Type B pancreatic cell (in vitro differentiated cells): ENCODE measurements at places on chromosomes 2 and 18. TPM values are rescaled to one million over a fixed set of nuclear protein-coding genes. Genes with fewer than 3 reads are reported as not detected.

- no peak for DNase-seq
- no peaks in the 10 kb centered on the region for H3K27me3 ChIP-seq
- no peaks in the 10 kb centered on the region for H3K4me1 ChIP-seq
Observed at GRCh38 chr2:60051991-60052390, 501.5 kb downstream of the BCL11A start.

- H3K36me3 ChIP-seq, result no peaks in the 10 kb centered on the region
- H3K4me1 ChIP-seq, result peaks cover 19% of the 10 kb centered on the region
- no peak overlapping the region for H3K4me3 ChIP-seq
- no peak overlapping the region for H3K27ac ChIP-seq
- no peak for DNase-seq
Observed at GRCh38 chr2:149747456-149747855, 159.9 kb upstream of the MMADHC start.

DNA sequence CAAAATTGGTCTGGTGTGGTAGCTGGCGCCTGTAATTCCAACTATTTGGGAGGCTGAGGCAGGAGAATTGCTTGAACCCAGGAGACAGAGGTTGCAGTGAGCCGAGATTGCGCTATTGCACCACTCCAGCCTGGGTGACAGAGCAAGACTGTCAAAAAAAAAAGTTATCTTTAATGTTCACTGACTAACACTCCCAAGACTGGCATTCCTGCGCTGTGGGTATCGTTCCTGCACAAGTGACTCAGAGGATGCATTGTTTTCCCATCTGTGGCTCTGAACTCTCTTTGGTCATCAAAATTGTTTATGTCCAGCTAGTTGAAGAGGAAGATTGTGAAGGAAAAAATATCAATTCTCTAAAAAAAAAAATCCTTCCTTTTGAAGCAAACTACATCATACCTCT, 539.0 kb downstream of the SOX11 start:
- peaks cover 21% of the 10 kb centered on the region for H3K4me1 ChIP-seq
- no peak overlapping the region for H3K4me3 ChIP-seq
- peaks cover 3% of the 10 kb centered on the region for H3K27me3 ChIP-seq
- no peak overlapping the region for H3K27ac ChIP-seq

- peaks cover 7% of the 10 kb centered on the region for H3K4me1 ChIP-seq
- no peak overlapping the region for H3K4me3 ChIP-seq
- H3K36me3 ChIP-seq, result no peaks in the 10 kb centered on the region
Observed at GRCh38 chr2:150028322-150028721, 440.7 kb upstream of the MMADHC start.

- H3K4me3 ChIP-seq, result no peak overlapping the region
- H3K27me3 ChIP-seq, result no peaks in the 10 kb centered on the region
- no peaks in the 10 kb centered on the region for H3K36me3 ChIP-seq
- H3K27ac ChIP-seq, result no peak overlapping the region
Observed at GRCh38 chr2:168992591-168993349, 38.4 kb downstream of the ABCB11 start.

DNA sequence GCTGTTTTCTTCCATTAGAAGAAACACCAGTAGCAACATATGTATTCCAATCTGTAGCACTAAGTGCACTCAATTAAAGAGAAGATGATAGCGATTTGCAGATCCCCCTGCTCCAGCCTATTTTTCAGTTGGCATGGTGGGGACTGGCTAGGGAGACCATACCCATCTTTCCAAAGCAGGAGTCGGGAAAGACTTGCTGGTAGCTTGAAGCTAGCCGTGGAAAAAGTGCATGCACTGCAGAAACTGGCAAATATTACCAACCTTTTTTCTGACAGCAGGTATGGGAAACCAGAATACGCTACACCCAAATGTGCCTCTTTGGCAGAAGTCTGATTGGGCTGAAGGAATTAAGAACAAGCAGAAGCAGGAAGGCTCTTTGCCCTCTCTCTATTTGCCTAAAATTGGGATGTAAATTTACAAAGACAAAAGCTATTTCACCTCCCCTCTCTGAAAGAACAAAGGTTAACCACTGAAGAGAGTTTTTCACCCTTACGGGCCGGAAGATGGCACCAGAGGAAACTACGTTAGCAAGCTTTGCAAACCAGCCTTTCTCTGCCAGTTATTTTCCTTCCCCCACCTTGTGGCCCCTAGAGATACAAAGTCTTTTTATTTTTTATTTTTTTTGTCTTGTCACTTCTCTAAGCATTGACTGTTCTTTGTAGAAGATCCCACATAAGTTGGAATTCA, 273.1 kb downstream of the DLGAP1 start:
- H3K36me3 ChIP-seq, result no peaks in the 10 kb centered on the region
- no peak overlapping the region for H3K27ac ChIP-seq
- DNase-seq, result no peak
- H3K27me3 ChIP-seq, result no peaks in the 10 kb centered on the region
- H3K4me3 ChIP-seq, result no peak overlapping the region

DNA sequence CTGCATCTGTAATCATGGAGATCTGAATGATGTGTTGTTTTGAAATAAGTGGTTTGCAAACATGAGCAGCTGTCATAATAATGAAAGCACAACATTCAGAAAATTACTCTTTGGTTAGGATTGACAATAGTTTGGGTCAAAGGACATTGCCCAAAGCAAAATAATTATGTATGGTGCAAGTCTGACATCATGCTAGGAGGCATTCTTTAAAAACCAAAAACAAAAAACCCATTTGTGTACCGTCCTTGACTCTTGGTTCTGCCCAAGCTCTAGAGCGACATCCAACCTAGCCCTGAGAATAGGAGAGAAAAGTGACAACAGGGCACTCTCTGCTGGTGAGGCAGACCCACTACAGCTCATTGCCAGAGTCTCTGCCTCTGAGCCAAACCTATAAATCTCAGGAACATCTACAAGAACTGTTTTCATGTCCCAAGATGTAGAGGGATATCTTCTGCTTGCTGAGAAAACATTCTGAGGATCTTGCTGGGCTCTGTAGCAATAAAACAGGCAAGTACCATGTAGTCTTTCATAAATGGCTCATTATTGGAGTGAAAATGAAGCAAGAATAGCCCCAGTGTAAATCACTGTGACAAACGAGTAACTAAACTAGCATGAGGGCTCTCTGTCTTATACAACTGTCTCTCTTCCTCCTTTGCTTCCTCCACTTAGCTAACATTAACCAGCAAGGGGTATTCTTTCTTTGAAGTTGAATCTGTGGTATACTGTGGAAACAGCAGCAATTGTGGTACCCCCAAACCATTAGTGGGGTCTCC, 266.8 kb upstream of the CXCR4 start:
- no peaks in the 10 kb centered on the region for H3K36me3 ChIP-seq
- no peak overlapping the region for H3K27ac ChIP-seq
- peaks cover 18% of the 10 kb centered on the region for H3K27me3 ChIP-seq
- DNase-seq, result no peak
- H3K4me3 ChIP-seq, result no peak overlapping the region

GRCh38 chr2:127208313-127208712, 11.8 kb downstream of the CYP27C1 start:
- DNase-seq, result peak; percentile 67
- H3K4me3 ChIP-seq, result no peak overlapping the region
- peaks cover 3% of the 10 kb centered on the region for H3K4me1 ChIP-seq
- no peak overlapping the region for H3K27ac ChIP-seq
- H3K36me3 ChIP-seq, result peaks cover 4% of the 10 kb centered on the region

- H3K4me1 ChIP-seq, result no peaks in the 10 kb centered on the region
- no peak overlapping the region for H3K27ac ChIP-seq
- no peak for DNase-seq
- no peaks in the 10 kb centered on the region for H3K27me3 ChIP-seq
- H3K36me3 ChIP-seq, result no peaks in the 10 kb centered on the region
Observed at GRCh38 chr2:103002954-103003353, 241.1 kb downstream of the TMEM182 start.

DNA sequence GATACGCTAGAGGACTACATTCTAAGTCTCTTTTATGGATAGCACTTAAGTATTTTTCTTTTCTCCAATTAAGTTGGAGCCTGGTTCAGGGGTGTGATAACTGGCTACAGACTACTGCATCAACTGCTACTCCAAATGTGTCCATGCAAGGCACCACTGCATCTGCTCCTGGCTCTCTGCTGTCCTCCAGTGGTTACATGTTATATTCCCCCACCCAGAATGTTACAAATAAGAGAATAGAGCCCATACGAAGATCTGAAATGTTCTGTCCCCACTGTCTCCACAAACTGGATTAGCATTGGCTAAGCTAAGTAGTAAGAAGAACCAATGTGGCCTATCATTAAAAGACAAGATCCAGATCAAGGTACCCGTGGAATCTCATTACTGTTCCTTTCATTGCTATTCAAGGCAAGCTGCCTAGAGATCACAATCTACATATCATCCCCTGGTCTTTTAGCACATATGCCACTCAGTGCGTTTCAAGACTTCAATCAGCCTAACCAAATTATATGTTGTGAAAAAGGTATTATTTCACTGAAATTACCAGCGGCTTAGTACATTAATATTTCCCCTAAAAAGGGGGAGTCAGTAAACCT, 308.3 kb upstream of the SLC8A1 start:
- no peak overlapping the region for H3K27ac ChIP-seq
- no peak for DNase-seq
- no peaks in the 10 kb centered on the region for H3K4me1 ChIP-seq
- no peaks in the 10 kb centered on the region for H3K36me3 ChIP-seq
- no peak overlapping the region for H3K4me3 ChIP-seq

DNA sequence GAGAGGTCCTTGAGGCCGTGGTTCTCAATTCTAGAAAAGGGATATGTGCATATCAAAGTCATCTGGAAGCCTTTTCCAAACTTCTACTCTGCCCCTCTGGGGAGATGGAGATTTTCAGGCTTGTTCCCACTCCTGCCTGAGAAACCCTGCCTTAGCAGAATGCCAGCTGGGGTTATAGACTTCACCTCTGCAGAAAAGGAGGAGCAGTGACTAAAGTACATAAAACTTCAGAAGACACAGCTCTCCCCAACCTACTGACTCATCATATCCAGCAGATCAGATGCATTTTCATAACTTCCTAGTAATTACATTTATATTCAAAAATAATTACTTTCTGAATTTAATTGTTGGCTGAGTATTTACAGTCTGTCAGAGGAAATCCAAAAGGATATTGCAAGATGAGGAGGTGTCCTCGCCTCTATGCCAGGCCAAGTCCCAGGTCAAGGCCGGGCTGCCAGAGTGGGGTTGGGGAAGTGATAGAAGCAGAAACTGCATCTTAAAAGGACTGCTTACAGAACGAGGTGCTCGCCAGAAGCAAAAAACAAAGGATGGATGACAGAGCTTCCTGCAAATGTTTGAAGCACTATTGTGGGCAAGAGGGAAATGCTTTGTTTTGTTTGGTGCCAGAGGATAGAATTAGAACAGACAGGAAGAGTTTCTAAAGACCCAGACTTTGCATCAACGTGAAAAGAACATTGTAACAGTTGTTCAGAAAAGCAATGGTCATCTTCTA, 75.6 kb upstream of the APCDD1 start:
- peaks cover 40% of the 10 kb centered on the region for H3K4me1 ChIP-seq
- H3K27ac ChIP-seq, result no peak overlapping the region
- DNase-seq, result no peak
- H3K4me3 ChIP-seq, result no peak overlapping the region
- no peaks in the 10 kb centered on the region for H3K27me3 ChIP-seq

GRCh38 chr2:182393270-182393760, 33.5 kb downstream of the PDE1A start:
- H3K36me3 ChIP-seq, result no peaks in the 10 kb centered on the region
- no peaks in the 10 kb centered on the region for H3K27me3 ChIP-seq
- DNase-seq, result no peak
- H3K4me1 ChIP-seq, result no peaks in the 10 kb centered on the region

- no peak overlapping the region for H3K4me3 ChIP-seq
- H3K36me3 ChIP-seq, result no peaks in the 10 kb centered on the region
- DNase-seq, result no peak
- H3K27ac ChIP-seq, result no peak overlapping the region
- H3K4me1 ChIP-seq, result no peaks in the 10 kb centered on the region
Observed at GRCh38 chr2:230408244-230408842, 7.7 kb upstream of the SP100 start.

- H3K4me3 ChIP-seq, result peak overlapping the region; percentile 53
- H3K36me3 ChIP-seq, result no peaks in the 10 kb centered on the region
- H3K27me3 ChIP-seq, result no peaks in the 10 kb centered on the region
- peaks cover 7% of the 10 kb centered on the region for H3K4me1 ChIP-seq
- no peak for DNase-seq
Observed at GRCh38 chr2:203578759-203579643, 43.9 kb upstream of the RAPH1 start.

- H3K4me3 ChIP-seq, result no peak overlapping the region
- DNase-seq, result no peak
- H3K27ac ChIP-seq, result no peak overlapping the region
Observed at GRCh38 chr2:7053650-7054265, 136.5 kb downstream of the RNF144A start.

- DNase-seq, result no peak
- peaks cover 31% of the 10 kb centered on the region for H3K27me3 ChIP-seq
- no peaks in the 10 kb centered on the region for H3K36me3 ChIP-seq
Observed at GRCh38 chr2:64932116-64932370, 57.2 kb upstream of the SLC1A4 start.

- no peaks in the 10 kb centered on the region for H3K27me3 ChIP-seq
- no peak overlapping the region for H3K27ac ChIP-seq
- H3K4me1 ChIP-seq, result no peaks in the 10 kb centered on the region
- DNase-seq, result no peak
- no peaks in the 10 kb centered on the region for H3K36me3 ChIP-seq
Observed at GRCh38 chr2:69735686-69736085, 6.2 kb upstream of the ANXA4 start.

DNA sequence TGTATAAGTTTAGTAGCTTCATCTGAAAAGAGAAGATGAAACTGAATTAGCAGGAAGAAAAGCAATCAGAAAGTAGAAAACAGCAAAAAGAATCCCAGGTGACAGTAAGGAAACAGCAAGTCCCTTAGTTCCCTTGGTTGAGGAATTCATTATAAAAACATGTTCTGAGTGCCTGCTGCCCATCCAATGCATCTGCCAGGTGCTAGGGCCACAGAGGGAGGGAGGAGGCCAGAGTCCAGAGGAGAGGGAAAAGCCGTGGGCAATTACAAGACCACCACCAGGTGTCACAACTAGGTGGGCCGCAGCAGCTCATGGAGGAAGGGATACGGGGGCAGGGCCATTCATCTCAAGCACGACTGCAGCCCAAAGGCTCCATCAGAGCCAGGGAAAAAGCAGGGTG, 55.9 kb upstream of the TFCP2L1 start:
- H3K27me3 ChIP-seq, result no peaks in the 10 kb centered on the region
- peaks cover 7% of the 10 kb centered on the region for H3K4me1 ChIP-seq
- H3K27ac ChIP-seq, result no peak overlapping the region
- H3K36me3 ChIP-seq, result peaks cover 34% of the 10 kb centered on the region

GRCh38 chr2:10296142-10296541, 6.6 kb upstream of the HPCAL1 start:
- H3K4me1 ChIP-seq, result peaks cover 7% of the 10 kb centered on the region
- H3K27me3 ChIP-seq, result no peaks in the 10 kb centered on the region
- H3K27ac ChIP-seq, result no peak overlapping the region
- no peak overlapping the region for H3K4me3 ChIP-seq
- DNase-seq, result no peak
- H3K36me3 ChIP-seq, result no peaks in the 10 kb centered on the region

GRCh38 chr18:1595195-1595594, 690.5 kb downstream of the ADCYAP1 start:
- no peaks in the 10 kb centered on the region for H3K4me1 ChIP-seq
- DNase-seq, result no peak
- H3K4me3 ChIP-seq, result no peak overlapping the region

Gene KATNAL2
- total RNA-seq, result 1.9 and 8.6 TPM in 2 replicates

Gene ZBTB7C
- 13.0 and 40.9 TPM in 2 replicates for total RNA-seq

Gene DES
- 1.4 and 9.3 TPM in 2 replicates for total RNA-seq

Gene ICOS
- not detected in 2 replicates for total RNA-seq

Gene TFPI
- total RNA-seq, result 9.6 and 12.2 TPM in 2 replicates

Gene FSHR
- not detected in 2 replicates for total RNA-seq

Gene RBM44
- total RNA-seq, result 0.24 and 0.41 TPM in 2 replicates

Gene MC4R
- 1.3 TPM in 1 of 2 replicates, not detected in the other for total RNA-seq

Gene TRIM54
- total RNA-seq, result not detected in 2 replicates

Gene IL36B
- not detected in 2 replicates for total RNA-seq

Gene TGFBRAP1
- 15.5 and 17.5 TPM in 2 replicates for total RNA-seq

Gene ANTXR1
- total RNA-seq, result 32.3 and 69.5 TPM in 2 replicates
